ENCODE measurements at places on chromosomes 7 and 10. TPM values are rescaled to one million over a fixed set of nuclear protein-coding genes. Genes with fewer than 3 reads are reported as not detected.

TMEM130 gene
- total RNA-seq = not detected

NUPR2 gene
- not detected for total RNA-seq

BTBD16 gene
- not detected for total RNA-seq

IDE gene
- 33.2 TPM for total RNA-seq

NOS3 gene
- 6.2 TPM for total RNA-seq

PDK4 gene
- total RNA-seq = not detected

HDAC9 gene
- total RNA-seq = 1.5 TPM

ZNF239 gene
- 1.3 TPM for total RNA-seq

SPDYE9 gene
- total RNA-seq = not detected

ITGA8 gene
- not detected for total RNA-seq

PLEKHS1 gene
- not detected for total RNA-seq

LRRC17 gene
- not detected for total RNA-seq

SEMA3E gene
- not detected for total RNA-seq

OR13A1 gene
- total RNA-seq = not detected

HOXA4 gene
- 0.25 TPM for total RNA-seq

ICA1 gene
- 0.34 TPM for total RNA-seq

NPY4R gene
- not detected for total RNA-seq

LRIT1 gene
- total RNA-seq = not detected

CYTH3 gene
- 2.3 TPM for total RNA-seq

MEOX2 gene
- total RNA-seq = not detected

CCDC146 gene
- total RNA-seq = 2.6 TPM

AGBL3 gene
- 2.7 TPM for total RNA-seq

EBF3 gene
- not detected for total RNA-seq

MBL2 gene
- not detected for total RNA-seq

HABP2 gene
- not detected for total RNA-seq

C7orf57 gene
- 0.74 TPM for total RNA-seq

NUTM2D gene
- total RNA-seq = 1.1 TPM

CHAT gene
- total RNA-seq = not detected

SFTPA1 gene
- not detected for total RNA-seq
